Tibial nerve (tissue), 4 donors: ENCODE measurements at places on chromosomes 2 and 18. TPM values are rescaled to one million over a fixed set of nuclear protein-coding genes. Genes with fewer than 3 reads are reported as not detected.

LRRTM4 gene
- 8.1 TPM for total RNA-seq

TMEM37 gene
- total RNA-seq = 4.9 TPM

DSG1 gene
- not detected for total RNA-seq

CABYR gene
- total RNA-seq = 0.84 TPM

CTDP1 gene
- total RNA-seq = 28.0 TPM

HDLBP gene
- total RNA-seq = 353 TPM

ACMSD gene
- not detected for total RNA-seq

PRKAG3 gene
- total RNA-seq = not detected

MC5R gene
- total RNA-seq = not detected

PROKR1 gene
- not detected for total RNA-seq
